Mucosa of descending colon (tissue), 3 donors: ENCODE measurements at places on chromosomes 7 and 10.
A peak's percentile ranks its signal among the peaks of the same experiment; 100 is the strongest.

GRCh38 chr7:28726555-28726954 lies 231.6 kb downstream of the TRIL start:
- no peak for DNase-seq

- peak; percentile 13 for DNase-seq
Measured at GRCh38 chr10:19347621-19348020, 299.0 kb downstream of the MALRD1 start.

DNA sequence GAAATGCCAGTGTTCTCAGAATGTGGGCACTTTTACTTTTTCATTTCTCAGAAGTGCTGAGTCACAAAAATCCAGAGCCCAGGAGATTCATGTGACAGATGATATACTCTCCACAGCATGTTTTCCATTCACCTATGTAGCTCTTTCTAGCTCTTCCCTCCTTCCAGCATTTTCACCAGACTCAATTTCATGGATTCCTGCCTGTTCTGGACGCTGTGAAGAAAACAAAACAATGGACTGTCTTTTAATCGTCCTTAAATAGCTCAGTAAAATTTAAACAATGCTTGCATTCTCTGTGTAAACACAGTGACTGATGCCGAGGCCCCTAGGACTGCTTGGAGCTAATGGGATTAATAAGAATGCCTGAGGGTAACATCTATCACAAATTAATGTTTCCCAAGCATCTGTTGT lies 25.5 kb downstream of the ZNF713 start:
- DNase-seq = no peak

DNA sequence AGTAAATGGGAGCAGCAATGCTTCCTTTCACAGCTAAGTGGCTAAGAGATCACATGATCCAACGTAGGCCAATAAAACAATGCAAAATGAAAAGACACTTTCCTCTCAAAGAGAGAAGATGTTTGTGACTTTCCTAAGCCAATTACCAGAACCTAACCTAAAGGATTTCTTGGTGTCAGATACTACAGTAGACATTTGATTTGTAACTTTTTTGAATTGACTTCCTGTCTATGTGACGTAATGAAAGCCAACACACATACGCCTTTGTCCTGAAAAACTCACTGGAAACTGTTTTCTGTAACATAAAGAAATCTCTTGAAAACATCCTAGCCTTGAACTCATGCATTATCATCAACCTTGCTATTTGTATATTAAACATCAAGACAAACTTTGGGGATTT lies 417.1 kb downstream of the GPAM start:
- no peak for DNase-seq

GRCh38 chr7:108167460-108167859 lies 37.3 kb upstream of the LAMB4 start:
- no peak for DNase-seq

DNA sequence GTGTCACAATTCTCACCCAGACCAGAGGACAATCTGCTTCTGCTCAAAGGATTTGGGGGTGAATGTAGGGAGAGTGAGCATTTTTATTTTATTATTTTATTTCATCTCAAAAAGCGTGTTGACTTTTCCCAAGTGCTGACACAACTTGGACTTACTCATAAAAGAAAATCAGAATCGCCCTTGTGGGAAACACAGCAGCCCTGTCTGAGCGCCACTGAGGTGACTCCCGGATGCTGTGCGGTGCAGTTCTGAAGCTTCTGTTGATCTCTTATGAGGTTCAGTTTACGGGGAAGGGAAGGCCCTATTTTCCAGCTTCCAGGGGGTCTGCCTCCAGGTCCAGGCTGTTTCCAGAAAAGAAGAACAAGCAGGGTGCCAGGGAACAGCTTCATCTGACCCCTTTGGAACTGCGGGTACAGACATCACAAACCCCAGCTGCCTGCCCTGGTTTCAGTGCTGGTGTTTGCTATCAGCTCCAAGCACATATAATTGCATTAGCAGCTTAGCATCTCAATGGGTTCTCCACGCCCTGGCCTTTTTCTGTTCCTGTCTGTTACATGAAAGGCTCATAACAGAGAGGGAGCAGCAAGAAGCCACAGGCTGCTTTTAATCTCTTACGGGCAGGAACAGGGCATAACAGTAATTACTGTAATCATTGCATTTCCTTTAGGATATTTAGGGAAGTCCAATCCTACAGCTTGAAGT lies 52.4 kb downstream of the PARP12 start:
- DNase-seq = no peak

DNA sequence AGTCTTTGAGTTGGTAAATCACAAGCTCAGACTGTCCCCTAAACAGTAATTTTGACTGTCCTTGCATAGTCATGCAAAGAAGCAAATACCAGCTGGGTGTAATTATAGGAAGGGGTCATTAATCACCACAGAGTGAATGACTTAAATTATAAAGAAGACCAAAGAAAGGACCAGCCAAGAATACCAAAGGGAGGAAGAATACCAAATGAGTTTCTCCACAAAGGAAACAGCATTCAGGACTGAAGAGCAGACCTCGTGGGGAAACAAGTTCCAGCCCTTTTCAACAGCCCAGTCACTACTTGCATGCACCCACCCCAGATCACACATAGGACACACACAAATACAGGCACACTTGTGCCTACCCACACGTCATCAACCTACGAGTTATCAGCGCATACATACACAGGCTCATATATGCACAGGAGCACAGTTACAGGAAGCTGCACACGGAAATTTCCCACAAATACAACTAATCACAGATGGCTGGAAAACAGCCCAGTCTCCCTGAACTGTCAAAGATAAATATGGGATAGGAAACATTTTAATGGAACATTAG lies 77.6 kb downstream of the DENND2A start:
- no peak for DNase-seq

DNA sequence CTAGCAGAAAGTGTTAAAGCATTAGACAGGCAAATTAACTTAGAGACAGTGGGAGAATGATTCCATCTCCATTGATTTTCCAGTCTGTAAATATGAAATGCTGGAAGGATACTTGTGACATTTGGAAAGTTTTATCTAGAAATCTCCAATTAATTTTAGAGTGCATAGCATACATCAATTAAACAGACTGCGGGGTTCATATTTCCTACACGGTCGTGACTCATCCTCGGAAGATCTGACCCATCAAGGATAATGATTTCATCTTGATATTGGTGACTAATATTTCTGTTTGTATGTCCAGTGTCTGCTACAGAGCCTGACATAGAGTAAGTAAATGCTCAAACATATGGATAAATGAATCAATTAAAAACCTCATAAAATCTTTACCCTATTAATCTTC lies 474.9 kb downstream of the KCNMA1 start:
- DNase-seq = no peak

GRCh38 chr10:109915566-109915965 lies 7.7 kb downstream of the XPNPEP1 start:
- no peak for DNase-seq

DNA sequence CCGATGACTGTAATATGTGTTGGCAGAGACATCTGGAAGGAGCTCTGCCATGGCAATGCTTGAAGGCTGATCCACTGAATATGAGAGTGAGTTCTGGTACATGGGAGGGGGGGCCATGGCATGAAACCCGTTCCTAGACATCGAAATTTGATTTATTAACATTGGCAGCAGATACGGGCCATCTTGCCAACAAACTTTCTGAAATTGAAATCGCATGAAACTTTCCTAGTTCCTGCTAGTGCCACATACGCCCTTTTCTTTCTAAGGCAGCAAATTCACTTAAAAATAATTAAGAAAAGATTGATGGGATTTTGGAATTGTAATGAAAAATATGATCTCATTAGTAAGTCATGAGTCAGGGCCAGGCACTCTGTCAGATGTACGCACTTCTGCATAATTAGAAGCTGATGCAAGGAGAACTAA lies 91.8 kb upstream of the KMT2C start:
- DNase-seq = no peak

- no peak for DNase-seq
Measured at GRCh38 chr7:8491106-8491505, 57.7 kb downstream of the NXPH1 start.

DNA sequence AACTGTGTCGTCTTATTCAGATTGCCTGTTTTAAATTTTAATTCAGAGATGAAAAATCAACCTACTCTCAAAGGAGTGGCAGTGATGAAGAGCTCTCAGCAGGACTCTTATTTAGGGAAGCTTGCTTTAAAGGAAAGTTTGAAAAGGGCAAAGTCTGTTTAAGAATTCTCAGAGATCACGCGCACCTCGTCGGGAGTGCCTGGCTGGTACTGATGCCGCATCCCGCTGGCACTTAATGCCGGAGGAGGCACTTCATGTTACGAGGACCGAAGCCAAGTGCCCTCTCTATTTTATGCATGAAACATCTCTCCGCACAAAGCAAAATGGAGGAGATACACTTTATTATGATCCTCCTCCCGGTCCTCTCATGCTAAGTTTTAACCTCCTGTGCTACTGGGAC lies 71.1 kb upstream of the INSYN2A start:
- no peak for DNase-seq

- no peak for DNase-seq
Measured at GRCh38 chr7:100407285-100408180, 21.0 kb downstream of the ZCWPW1 start.

GRCh38 chr7:35619863-35620262 lies 75.1 kb downstream of the HERPUD2 start:
- DNase-seq = no peak

- no peak for DNase-seq
Measured at GRCh38 chr10:125515571-125515970, 167.4 kb downstream of the TEX36 start.
